ENCODE measurements at places on chromosomes 3 and 15.

DNA sequence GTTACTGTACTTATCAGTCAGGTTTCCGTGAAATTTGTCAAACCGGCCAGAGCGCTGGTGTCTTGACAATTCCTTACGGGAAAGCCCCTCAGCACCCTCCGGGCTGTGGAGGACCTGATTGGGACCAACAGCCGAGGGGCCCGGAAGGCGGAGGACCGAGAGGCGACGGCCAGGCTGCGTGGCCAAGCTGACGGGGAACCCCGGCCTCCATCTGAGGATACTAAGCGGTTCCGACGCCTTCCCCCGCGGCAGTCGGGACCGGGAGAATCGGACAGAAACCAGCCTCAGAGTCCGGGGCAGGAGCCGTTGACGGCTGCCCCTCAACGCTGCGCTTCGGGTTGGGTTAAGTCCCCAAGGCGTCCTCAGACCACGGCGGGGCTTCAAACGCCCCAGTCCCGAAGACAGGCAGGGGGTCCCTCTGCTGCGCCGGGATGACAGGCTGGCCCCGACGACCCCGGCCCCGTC is 499 bp downstream of the ALDH1A2 start:
- peak; percentile 8 for DNase-seq

- no peak for DNase-seq
These were observed 23.3 kb upstream of the CHMP2B start for GRCh38 chr3:87203809-87204208.

DNA sequence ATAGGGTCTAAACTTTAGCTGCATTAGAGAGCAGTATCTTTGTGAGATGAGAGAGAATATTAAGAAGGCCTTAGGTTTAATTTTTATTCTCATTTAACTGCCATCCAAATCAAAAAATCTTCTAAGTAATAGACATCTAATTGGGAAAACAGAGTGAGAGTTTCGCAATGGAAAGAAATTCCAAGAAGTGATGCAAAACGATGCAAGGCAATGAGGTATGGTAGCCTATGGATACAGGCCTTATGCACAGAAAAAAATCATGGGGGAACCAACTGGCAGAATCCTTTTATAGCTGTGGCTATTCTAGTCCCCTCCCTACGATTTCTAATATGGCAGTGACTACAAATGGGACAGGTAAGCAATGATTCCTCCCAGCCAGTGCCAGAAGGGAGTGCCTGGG is 225.9 kb downstream of the GREM1 start:
- DNase-seq, result no peak

DNA sequence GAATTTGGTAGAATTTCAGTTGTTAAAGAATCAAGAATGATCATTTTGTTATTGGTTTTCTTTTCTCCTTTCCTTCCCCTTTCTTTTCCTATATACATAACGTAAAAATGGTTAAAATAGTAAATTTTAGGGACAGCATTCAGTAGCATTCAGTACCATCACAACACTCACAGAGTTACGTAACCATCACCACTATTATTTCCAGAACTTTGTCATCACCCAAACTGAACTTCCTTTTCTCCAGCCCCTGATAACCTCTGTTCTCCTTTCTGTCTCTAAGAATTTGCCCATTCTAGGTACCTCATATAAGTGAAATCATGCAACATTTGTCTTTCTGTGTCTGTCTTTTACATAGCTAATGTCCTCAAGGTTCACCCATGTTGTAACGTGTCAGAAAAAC is 165.3 kb downstream of the AKAP13 start:
- DNase-seq, result no peak

DNA sequence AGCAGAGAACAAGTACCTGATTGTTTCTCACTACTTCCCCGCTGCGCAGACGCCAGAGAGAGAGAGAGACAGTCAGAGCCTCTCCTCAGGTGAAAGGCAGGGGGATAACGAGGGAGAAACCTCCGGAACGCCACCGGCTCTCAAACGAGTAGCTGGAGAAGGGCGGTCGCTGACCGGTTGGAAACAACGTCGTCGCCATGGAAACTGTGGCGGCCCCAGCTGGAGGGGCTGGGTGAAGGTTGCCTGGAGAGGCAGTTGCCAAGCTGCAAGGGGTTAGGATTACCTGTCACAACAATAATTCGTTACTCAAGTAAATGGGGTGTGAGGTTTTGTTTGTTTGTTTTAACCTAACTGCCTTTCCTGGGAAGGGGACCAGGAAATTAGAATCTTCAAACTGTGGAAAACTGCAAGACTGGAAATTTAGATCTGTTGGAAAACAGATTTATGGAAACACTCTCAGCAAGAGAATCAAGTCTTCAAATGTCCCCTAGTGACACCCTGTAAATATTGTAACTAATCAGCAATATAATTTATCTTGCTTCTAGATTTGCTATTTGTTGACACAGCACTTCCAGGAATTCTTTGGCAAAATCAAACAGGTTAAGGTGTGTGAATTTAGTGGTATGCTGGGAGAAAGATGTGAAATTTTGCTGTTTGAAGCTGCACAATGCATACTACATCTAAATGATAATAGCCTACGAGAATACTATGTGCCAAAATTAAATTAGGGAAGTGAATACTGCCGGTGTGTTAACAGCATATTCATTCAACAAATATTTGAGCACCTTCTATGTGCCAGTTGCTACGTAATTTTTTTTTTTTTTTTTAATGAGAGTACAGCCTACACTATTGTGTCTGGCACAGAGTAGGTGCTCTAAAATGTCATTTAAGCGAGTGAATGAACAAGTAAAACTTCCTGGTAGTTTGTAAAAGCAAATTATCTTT is at the start of gene DNAH12:
DNAH12 (minus strand) TSS at position 164 of the 945 bp plus-strand sequence. CDS start 1,474 bp downstream, outside the sequence.
- DNase-seq, result peak; percentile 14

- peak; percentile 71 for DNase-seq
These were observed 170.5 kb upstream of the PROK2 start for GRCh38 chr3:71955240-71956068.

- no peak for DNase-seq
These were observed 93.3 kb downstream of the CLASP2 start for GRCh38 chr3:33624756-33625155.

- DNase-seq, result no peak
These were observed 600.8 kb downstream of the FOXP1 start for GRCh38 chr3:70982700-70983140.

Measured in transverse colon (tissue), 4 donors.